ENCODE measurements at places on chromosomes 7 and 10. TPM values are rescaled to one million over a fixed set of nuclear protein-coding genes. Genes with fewer than 3 reads are reported as not detected.

DNA sequence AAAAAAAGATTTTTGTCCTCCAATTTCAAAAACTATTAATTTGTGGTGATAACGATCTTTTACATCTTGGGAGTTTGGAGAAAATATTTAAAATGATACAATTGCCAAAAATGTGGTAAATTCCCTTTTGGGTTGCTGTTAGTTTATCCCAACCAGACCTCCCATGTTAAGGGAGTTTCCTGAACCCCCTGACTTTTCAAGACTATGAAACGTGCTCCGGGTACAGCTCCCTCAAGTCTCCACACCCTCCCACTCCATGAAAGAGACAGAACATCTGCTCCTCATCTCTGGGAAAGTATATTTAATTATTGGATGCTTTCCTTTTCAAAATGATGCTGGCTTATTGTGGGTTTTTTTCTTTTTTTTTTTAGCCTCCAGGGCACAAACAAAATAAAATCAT, 534.6 kb upstream of the NRP1 start:
- no peak for DNase-seq
- H3K4me3 ChIP-seq, result no peak overlapping the region
- H3K27ac ChIP-seq, result no peak overlapping the region
- H3K27me3 ChIP-seq, result no peaks in the 10 kb centered on the region
- H3K4me1 ChIP-seq, result no peaks in the 10 kb centered on the region

- H3K36me3 ChIP-seq, result peaks cover 10% of the 10 kb centered on the region
- H3K27me3 ChIP-seq, result no peaks in the 10 kb centered on the region
- DNase-seq, result no peak
- no peaks in the 10 kb centered on the region for H3K4me1 ChIP-seq
- H3K27ac ChIP-seq, result no peak overlapping the region
Measured at GRCh38 chr7:113109718-113110117, 8.6 kb downstream of the SMIM30 start.

AMPH gene
- 32.4 TPM for total RNA-seq

- no peaks in the 10 kb centered on the region for H3K36me3 ChIP-seq
- H3K4me3 ChIP-seq, result peak overlapping the region; percentile 59
- no peak for DNase-seq
- H3K27ac ChIP-seq, result no peak overlapping the region
- peaks cover 87% of the 10 kb centered on the region for H3K27me3 ChIP-seq
- peaks cover 16% of the 10 kb centered on the region for H3K4me1 ChIP-seq
Measured at GRCh38 chr7:157006829-157007469, 3.5 kb downstream of the MNX1 start.

GRCh38 chr7:30459591-30460245, 18.9 kb downstream of the NOD1 start:
- H3K4me3 ChIP-seq, result no peak overlapping the region
- H3K27me3 ChIP-seq, result no peaks in the 10 kb centered on the region
- H3K27ac ChIP-seq, result no peak overlapping the region
- peaks cover 14% of the 10 kb centered on the region for H3K4me1 ChIP-seq
- H3K36me3 ChIP-seq, result no peaks in the 10 kb centered on the region
- no peak for DNase-seq

MMP21 gene
- total RNA-seq, result not detected

FKBP9 gene
- total RNA-seq, result 78.0 TPM

DNA sequence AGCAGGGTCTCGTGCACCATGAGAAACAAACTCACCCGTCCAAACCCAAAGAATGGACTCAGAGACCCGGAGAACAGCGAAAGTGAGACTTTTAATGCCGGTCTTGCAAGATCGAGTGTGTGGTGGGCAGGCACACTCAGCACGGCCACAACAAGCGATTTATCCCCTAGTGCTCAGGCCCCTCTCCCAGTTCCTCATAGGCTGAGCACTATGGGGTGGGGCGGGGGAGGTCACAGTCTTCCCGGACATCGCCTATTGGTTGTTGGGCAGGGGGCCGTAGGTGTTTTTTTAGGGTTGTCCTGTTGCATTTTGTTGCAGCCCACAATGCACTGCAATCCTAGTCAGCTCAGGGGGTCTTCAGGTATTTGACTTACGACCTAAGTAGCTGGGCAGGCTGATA, 608.3 kb upstream of the FOXK1 start:
- DNase-seq, result no peak
- no peaks in the 10 kb centered on the region for H3K4me1 ChIP-seq
- H3K27me3 ChIP-seq, result no peaks in the 10 kb centered on the region
- H3K4me3 ChIP-seq, result no peak overlapping the region
- H3K27ac ChIP-seq, result no peak overlapping the region
- H3K36me3 ChIP-seq, result peaks cover 11% of the 10 kb centered on the region

- H3K4me3 ChIP-seq, result peak overlapping the region; percentile 92
- H3K27me3 ChIP-seq, result no peaks in the 10 kb centered on the region
- no peak for DNase-seq
- peaks cover 40% of the 10 kb centered on the region for H3K4me1 ChIP-seq
- peak overlapping the region; percentile 22 for H3K27ac ChIP-seq
Measured at GRCh38 chr7:158705234-158705850, 738 bp upstream of the NCAPG2 start.

DNA sequence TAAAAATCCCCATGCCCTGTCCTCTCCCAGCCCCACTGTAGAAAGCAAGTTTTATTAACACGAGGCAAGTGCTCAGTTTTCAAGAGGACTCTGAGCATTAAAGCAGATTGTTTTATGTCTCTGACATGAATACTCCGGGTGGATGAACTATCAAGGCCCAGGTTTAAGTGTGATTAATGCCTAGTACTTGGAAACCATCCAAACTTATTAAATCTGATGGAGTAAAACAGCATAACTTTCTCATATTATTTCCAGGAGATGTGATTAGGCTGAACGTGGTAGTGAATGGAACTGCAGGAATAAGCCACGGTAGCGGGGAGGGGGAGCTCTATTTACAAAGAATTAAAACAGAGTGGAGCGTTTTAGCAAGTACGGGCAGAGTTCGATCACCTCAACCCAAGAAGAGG, 144.2 kb upstream of the RNF32 start:
- H3K4me3 ChIP-seq, result no peak overlapping the region
- H3K27me3 ChIP-seq, result no peaks in the 10 kb centered on the region
- H3K27ac ChIP-seq, result no peak overlapping the region
- no peaks in the 10 kb centered on the region for H3K36me3 ChIP-seq
- no peaks in the 10 kb centered on the region for H3K4me1 ChIP-seq

DNA sequence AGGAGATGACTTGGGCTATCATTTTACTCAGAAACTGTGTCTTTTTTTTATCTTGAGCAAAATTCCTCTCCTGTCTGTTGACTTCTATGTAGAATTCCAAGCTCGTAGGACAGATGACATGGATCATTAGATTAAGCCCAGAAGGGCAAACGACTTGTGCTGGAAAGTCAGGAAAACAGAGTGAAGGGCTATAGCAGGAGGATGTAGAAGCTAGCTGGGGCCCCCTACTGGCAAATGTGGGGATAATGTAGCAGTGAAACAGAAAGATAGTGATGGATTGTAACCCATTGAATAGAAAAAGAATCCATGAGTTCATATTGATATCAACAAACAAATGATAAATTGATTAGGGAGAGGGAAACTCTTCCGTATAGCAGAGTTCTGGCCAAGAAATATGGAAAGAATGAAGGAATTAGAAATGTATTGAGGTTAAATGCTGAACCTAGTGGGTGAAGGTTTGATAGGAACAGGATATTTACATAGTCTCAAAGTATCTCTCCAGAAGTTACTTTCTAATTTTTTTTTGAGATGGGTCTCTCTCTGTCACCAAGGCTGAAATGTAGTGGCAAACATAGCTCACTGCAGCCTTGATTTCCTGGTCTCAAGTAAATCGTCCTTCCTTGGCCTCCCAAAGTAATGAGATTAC, 103.6 kb downstream of the LYZL1 start:
- H3K4me3 ChIP-seq, result no peak overlapping the region
- H3K4me1 ChIP-seq, result peaks cover 4% of the 10 kb centered on the region
- DNase-seq, result peak; percentile 59
- no peaks in the 10 kb centered on the region for H3K36me3 ChIP-seq
- no peaks in the 10 kb centered on the region for H3K27me3 ChIP-seq
- no peak overlapping the region for H3K27ac ChIP-seq

GRCh38 chr7:139985811-139986210, 76.9 kb downstream of the PARP12 start:
- DNase-seq, result no peak
- H3K4me3 ChIP-seq, result no peak overlapping the region
- H3K27me3 ChIP-seq, result peaks cover 4% of the 10 kb centered on the region
- H3K4me1 ChIP-seq, result peaks cover 4% of the 10 kb centered on the region

DNA sequence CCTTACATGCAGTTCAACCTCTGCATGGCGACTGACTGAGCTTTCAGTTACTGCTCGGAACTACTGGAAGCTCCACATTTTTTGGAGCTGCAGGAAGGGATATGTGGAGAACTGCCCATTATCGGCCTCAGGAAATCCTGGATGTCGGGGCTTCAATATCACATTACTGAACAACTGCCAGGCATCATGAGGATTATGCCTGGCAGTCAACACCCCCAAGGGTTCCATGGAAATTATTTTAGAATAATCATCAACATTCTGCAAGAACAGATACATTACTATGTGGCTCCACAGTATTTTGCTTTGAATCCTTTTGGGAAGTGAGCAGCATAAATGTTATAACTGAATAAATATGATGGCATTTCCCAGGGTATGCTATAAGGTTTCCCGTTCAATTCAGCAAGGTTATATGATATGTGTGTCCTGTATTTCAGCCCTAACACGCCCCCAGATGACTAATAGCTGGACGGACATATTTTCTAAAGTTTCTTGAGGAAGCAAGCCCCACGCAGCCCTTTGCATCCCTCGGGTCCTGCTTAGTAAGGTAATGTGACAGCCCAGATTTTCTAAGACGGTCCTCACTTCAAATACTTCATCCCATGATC, 53.0 kb upstream of the OPALIN start:
- H3K27me3 ChIP-seq, result peaks cover 12% of the 10 kb centered on the region
- H3K4me3 ChIP-seq, result no peak overlapping the region
- no peak overlapping the region for H3K27ac ChIP-seq
- DNase-seq, result no peak

- no peaks in the 10 kb centered on the region for H3K27me3 ChIP-seq
- H3K4me1 ChIP-seq, result peaks cover 37% of the 10 kb centered on the region
- no peak for DNase-seq
- H3K36me3 ChIP-seq, result no peaks in the 10 kb centered on the region
Measured at GRCh38 chr10:31031205-31031557, 484 bp downstream of the ZNF438 start.

- DNase-seq, result no peak
- no peak overlapping the region for H3K27ac ChIP-seq
- H3K27me3 ChIP-seq, result peaks cover 8% of the 10 kb centered on the region
- no peaks in the 10 kb centered on the region for H3K36me3 ChIP-seq
- H3K4me1 ChIP-seq, result peaks cover 5% of the 10 kb centered on the region
Measured at GRCh38 chr10:5944389-5945189, 32.8 kb downstream of the IL15RA start.

GPR15LG gene
- not detected for total RNA-seq

- no peak overlapping the region for H3K27ac ChIP-seq
- H3K27me3 ChIP-seq, result no peaks in the 10 kb centered on the region
- H3K36me3 ChIP-seq, result peaks cover 4% of the 10 kb centered on the region
- DNase-seq, result no peak
- H3K4me3 ChIP-seq, result no peak overlapping the region
Measured at GRCh38 chr7:151506901-151507382, 12.8 kb downstream of the RHEB start.

- peaks cover 34% of the 10 kb centered on the region for H3K4me1 ChIP-seq
- H3K36me3 ChIP-seq, result no peaks in the 10 kb centered on the region
- H3K27me3 ChIP-seq, result no peaks in the 10 kb centered on the region
- no peak overlapping the region for H3K27ac ChIP-seq
- no peak for DNase-seq
- peak overlapping the region; percentile 52 for H3K4me3 ChIP-seq
Measured at GRCh38 chr7:90599038-90599437, 2.9 kb downstream of the CDK14 start.

DNA sequence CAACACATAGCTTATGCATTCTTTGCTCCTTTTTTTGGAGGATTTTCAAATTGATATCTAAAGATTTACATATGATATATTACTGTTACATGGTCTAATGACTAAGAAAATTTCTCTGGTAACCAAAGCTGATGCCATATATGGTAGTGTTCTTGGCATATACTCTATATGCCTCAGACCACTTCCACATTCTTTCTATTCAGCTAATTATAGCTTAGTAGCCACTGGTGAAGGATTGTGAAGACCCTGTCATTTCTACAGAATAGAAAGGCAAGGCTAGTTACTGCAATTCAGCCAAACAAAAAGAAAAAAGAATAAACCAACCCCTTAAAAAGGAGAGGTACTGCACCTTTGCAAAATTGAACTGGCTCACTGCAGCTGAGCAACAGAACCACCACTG, 3.7 kb downstream of the PURB start:
- H3K27me3 ChIP-seq, result no peaks in the 10 kb centered on the region
- no peak overlapping the region for H3K27ac ChIP-seq
- H3K4me1 ChIP-seq, result peaks cover 58% of the 10 kb centered on the region
- peak overlapping the region; percentile 90 for H3K4me3 ChIP-seq
- H3K36me3 ChIP-seq, result peaks cover 9% of the 10 kb centered on the region

DNA sequence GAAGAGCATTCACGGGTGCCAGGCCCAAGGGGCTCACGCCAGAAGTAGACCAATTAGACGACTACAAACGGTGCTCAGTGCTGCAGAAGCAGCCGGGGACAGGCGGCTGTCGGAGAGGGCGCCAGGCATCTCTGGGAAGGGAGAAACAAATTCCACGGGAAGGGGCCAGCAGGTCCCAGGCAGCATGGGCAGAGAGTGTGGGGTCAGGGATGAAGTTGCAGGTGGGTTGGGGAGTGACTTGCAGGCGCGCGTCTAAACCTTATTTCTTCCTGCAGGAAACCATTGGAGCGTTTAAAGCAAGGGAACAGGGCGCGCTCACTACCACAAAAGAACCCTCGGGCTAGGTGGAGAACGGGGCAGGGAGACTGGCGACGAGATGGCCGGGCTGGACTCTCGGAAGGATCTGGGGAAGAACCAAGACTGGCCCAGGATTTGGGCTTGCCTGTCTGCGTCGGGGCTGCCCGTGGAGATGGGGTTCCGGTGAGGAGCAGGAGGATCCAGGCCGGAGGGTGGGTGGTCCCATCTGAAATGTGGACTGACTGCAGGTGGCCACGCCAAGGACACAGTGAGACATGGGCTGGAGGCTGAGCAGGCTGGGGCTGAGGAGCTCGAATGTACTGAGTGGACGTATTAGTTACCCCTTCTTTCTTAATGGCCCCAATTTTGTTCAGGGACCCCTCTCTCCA, 116.3 kb upstream of the DIP2C start:
- H3K36me3 ChIP-seq, result peaks cover 18% of the 10 kb centered on the region
- DNase-seq, result no peak
- peak overlapping the region; percentile 12 for H3K27ac ChIP-seq

GRCh38 chr7:29394321-29394720, 169.3 kb upstream of the PRR15 start:
- H3K4me3 ChIP-seq, result no peak overlapping the region
- H3K4me1 ChIP-seq, result no peaks in the 10 kb centered on the region
- no peak overlapping the region for H3K27ac ChIP-seq
